ENCODE measurements at places on chromosomes 11 and 22.

- DNase-seq, result no peak
These were observed 934.2 kb upstream of the RAG2 start for GRCh38 chr11:37532271-37532670.

- DNase-seq, result no peak
These were observed 29.1 kb downstream of the OR52K1 start for GRCh38 chr11:4511282-4512245.

DNA sequence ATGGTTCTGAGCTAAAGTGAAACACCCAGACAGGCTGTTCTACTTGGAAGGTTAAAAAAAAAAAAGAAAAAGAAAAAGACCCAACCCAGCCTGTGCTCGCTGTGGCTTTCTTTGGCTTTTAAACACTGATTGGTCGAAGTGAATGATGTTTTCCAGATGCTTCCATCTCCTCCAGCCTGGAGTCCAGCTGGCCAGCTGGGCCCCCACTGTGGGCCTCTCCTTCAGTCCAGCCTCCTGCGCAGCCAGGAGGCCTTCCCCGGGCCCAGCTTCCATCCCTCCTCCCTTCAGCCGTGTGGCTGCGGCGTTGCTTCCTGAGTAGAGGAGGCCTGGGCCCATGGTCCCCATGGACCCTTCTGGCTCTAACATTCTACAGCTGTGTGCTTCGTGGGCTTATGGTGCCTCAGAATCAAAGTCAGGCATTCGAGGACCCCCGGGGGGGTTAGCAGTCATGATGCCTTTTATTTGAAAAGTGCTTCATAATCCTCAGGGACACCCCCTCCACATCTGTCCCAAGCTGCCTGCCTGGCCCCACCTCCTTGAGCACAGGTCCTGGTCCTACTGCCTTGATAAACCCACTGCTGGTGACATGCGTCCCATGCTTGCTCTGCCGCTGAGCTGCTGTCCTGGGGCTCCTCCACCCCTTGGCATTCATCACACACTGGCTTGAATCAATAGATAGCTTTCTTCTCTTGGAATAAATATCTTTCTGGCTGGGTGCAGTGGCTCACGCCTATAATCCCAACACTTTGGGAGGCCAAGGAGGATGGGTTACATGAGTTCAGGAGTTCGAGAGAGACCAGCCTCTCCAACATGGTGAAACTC is 42.2 kb upstream of the FBLN1 start:
- DNase-seq, result no peak

DNA sequence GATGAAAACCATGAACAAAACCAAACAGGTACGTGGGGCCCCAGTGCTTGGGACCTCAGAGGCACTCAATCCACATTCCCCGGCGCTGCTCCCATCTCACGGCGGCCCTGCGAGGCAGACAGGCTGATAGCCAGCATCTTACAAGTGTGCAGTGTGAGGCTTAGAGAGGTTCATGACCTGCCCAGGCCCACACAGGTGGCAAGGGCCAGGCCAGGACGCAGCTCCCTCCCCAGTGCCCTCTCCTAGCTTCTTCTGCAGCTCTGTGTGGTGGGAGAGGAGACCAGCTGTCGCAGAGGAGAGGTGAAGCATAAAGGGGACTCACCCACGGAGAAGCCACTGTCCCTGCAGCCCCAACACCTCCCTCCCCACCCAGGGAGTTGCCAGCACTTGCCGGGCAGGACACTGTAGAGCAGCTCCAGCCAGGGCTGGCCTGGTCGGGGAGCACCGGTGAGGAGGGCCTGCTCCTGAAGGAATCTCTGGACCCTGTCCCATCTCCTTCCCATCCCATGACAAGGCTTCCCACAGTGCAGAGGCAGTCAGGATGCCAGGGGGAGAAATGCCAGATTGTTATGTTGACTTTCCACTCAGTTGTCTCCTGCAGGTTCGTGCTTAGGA is 92.4 kb upstream of the TMEM45B start:
- no peak for DNase-seq

- DNase-seq, result no peak
These were observed 103.1 kb downstream of the TEAD1 start for GRCh38 chr11:12777208-12777874.

GRCh38 chr22:49638788-49639187 is 188.9 kb downstream of the BRD1 start:
- DNase-seq, result peak; percentile 68

DNA sequence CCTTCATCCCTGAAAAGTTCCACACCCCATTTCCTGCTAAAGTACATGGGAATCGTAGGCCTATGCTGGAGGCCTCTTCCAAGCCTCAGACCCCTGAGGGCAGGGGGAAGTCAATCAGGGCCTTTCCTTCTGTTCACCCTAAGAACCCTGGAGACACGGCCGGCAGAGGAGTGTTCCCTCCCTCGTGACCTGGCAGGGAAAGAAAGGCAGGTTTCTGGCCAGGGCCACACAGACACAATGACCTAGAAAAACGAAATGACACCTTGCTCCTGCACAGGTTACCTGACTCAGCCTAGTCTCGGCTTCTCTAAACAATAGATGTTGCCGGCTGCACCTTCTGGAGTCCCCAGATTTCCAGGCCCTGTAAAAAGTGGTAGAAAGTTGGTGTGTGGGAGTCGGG is 60.6 kb upstream of the CADM1 start:
- DNase-seq, result no peak

DNA sequence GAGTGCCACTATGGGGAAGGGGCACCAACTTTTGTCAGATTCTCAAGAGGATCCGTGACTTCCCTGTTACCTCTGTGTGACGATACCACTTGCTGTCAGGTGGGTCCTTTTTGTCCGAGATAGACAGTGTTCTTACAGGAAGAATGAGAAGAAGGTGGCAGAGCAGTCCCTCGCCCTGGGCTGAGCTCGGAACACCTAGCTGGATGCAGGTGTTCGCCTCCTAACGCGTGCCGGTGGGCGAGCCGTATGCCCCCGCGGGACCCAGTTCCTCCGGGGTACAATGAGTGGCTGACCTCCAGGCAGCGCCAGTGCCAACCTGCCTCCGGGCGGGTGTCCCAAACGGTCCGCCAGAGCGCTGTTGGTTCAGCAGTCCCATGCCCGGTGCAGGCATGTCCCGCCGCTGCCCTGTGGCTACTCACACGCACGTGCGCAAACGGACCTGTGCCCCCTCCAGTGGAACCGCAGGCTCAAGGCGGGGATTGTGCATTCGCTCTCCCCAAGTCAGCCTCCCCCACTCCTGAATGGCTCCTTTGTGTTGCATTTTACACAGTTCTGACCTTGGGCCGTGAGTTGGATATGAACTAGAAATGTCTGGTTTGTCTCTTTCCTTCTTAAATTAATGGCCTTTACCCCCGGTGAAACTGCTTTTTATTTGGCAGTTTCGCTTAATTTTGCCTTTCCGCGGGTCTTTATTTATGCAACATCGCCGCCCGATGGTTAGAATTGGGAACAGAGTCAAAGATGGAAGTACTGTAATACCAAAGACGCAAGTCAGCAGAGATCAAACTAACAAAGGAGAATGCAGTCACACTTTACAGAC is 1.1 kb upstream of the ABTB2 start:
- DNase-seq, result peak; percentile 83

DNA sequence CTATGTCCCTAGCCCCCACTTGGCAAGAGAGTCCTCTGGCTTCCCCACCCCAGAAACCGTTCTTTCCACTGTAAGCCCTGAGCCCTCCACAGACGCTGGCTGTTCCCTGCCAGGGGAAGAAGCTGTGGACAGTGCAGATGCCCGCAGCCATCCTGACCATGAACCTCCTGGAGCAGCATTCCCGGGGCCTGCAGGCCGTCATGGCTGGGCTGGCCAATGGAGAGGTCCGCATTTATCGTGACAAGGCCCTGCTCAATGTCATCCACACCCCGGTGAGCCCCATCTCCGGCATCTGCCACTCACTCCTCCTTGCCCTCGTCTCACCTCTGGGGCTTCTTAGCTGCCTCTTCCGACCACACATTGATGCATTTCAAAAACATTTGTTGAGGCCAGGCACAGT is 13.2 kb downstream of the BBS1 start:
- no peak for DNase-seq

- DNase-seq, result no peak
These were observed 3.6 kb upstream of the AIFM3 start for GRCh38 chr22:20963201-20964052.

- no peak for DNase-seq
These were observed 3.2 kb downstream of the CD6 start for GRCh38 chr11:60974726-60975125.

DNA sequence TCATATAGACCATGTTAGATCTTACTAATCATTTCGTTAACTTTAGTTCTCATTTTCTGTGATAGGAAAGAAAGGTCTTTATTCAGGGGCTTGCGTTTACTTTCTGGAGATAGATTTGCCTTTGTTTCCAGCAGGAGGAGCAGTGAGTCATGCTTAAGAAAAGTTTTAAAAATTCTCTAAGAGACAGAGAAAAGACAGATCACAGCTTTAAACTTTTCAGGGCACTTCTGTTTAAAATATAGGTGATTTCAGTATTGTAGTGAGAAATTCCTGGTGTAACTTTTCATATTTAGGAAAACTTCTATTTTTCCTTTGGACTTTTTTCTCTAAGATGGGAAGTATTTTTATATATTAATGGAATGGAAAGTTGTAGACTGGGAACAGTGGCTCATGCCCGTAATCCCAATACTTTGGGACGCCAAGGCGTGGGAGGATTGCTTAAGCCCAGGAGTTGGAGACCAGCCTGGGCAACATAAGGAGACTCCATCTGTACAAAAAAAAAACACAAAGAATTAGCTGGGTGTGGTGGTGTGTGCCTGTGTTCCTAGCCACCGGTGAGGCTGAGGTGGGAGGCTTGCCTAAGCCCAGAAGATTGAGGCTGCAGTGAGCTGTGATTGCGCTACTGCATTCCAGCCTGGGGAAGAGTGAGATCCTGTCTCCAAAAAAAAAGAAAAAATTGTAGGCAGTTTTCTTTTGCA is 60.3 kb downstream of the ATXN10 start:
- no peak for DNase-seq

DNA sequence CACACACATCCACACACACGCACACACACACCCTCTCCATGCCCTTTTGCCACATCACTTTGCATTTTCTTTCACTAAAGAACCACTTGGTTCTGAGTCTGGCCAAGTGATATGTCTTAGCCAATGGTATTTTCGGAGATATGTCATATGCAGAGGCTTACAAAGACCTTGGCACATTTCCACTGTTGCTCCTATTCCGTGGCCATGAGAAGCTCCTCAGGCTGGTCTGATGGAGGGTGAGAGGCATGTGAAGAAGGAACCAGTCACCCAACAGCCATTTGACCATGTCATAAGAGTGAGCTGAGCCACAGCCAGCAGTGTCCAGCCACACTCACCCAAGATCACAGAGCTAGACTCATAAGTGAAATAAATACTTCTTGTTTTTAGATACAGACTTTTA is 212.6 kb upstream of the NAV2 start:
- no peak for DNase-seq

DNA sequence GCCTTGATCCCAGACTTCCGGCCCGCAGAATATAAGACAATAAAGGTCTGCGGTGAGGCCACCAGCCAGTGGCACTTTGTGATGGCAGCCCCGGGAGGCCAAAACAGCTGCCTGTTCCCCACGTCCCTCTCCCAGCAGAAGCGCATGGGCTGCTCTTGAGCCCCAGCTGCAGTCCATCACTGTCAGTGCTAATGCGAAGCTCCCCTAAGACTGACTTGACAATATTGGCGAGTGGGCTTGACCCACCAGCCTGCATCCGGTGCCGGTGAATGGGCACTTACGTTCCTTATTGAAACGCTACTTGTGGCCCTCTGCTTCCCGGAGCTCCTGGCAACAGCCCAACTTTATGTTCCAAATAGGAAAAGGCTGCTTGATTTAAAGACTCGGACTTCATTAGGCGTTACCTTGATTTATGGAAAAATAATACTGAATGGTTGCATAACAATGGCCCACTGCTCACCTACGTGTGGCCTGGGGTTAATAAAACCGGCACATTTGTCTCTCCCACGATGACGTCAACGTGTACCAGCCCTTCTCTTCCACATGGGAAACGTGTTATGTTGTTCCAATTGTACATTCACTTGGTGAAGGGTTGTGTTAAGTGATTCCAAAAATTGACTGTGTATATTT is 93.4 kb upstream of the SEPTIN5 start:
- DNase-seq, result no peak

GRCh38 chr11:64711138-64711955 is 11.7 kb downstream of the NRXN2 start:
- DNase-seq, result no peak

DNA sequence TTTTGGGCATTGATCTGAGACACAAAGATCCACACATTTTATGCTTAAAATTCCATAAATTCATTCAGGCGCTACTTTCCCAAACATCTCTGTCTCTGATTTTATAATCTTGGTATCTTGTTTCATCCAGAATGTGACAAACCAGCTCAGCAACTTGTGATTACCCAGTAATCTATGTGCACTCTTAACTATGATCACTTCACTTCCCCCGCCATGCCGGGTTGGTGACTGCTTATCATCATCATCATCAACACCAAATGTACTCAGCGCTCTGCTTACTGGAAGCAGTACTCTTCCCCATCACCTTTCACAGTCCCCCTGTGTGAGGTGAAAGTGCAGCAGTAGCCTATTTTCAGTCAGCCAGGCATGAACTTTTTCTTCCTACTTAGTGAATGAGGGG is 15.2 kb upstream of the MMP7 start:
- no peak for DNase-seq
